Activated CD8-positive, alpha-beta memory T cell treated with anti-CD3 and anti-CD28 coated beads for 4 hours (primary cell): ENCODE measurements at places on chromosomes 3 and 15.

DNA sequence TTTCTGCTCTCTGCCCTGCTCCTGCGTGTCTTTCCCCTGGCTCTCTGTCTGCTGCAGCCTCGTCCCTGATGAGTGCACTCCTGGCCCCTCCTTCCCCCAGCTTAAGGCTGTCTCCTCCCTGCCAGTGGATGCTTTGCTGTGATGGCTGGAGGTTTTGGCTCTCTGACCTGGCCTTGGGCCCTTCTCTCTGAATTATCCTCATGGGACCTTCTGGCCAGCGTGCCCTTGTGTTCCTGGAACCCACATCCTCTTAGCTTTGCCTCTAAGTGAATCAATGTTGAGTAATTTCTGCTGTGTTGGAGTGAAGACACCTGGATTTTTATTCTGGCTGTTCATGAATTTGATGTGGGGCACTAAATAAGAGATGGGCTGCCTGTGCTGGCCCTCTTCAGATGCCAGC, 9.8 kb upstream of the TNFAIP8L3 start:
- no peak for DNase-seq

DNA sequence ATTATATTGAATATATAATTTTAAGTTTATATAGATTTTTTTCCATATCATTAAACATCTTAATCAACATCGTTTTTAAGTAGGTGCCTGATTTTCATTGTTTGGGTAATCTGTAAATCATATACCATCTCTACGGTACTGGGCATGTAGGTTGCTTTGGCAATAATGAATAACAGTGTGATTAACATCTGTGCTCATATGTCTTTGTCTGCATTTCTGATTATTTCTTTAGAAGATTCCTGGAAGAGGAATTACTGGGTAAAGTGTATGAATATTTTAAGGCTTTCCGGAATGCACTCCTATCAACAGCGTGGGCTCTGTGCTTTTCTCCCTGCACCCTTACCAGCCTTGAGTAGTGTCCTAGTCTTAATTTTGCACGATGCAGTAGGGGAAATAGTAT, 119.8 kb upstream of the LIPC start:
- no peak for DNase-seq

DNA sequence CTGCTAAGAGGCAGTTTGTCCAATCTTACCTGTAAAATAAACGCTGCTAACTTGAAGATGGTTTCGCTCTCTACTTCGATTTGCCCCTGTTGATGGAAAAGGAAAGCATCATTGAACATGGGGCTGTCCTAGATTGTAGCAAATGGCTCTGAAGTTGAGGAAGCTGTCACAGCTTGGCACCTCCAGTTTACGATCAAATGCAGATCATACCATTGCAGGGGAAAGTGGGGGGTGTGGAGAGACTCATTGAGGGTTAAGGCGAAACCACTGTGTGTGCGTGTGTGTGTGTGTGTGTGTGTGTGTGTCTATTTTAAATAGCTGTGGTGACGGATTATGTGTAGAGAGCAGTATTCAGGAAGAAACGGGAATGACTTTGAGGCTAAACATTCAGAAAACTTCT, 127.6 kb upstream of the LMOD3 start:
- peak; percentile 1 for DNase-seq

DNA sequence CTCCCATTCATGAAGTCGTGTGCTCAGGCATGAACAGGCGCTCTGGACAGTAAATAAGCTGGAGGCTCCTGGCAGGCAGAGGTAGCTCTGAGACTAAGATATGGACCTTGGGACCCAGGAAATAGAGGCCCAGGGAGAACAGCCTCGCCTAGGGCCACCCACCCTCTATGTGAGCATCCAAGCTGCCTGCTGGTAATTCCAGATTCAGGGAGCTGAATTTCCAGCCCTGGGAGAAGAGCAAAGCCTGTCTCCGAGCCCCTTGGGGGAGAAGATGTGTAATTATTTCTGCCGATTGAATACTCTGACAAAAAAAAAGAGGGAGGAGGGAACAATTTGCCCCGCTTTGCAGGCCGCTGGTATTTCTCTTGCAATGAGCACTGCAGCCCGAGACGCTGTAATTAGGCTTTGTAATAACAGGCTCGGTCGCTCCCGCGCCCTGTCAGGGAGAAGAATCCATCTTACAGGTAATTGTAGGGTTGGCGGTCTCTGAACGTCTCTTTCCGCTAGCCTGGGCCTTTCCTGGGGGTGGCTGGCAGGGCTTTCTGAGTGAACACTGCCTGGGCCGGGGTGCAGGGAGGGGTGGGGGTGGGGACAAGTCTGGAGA, 131.5 kb downstream of the WNT7A start:
- DNase-seq, result no peak

DNA sequence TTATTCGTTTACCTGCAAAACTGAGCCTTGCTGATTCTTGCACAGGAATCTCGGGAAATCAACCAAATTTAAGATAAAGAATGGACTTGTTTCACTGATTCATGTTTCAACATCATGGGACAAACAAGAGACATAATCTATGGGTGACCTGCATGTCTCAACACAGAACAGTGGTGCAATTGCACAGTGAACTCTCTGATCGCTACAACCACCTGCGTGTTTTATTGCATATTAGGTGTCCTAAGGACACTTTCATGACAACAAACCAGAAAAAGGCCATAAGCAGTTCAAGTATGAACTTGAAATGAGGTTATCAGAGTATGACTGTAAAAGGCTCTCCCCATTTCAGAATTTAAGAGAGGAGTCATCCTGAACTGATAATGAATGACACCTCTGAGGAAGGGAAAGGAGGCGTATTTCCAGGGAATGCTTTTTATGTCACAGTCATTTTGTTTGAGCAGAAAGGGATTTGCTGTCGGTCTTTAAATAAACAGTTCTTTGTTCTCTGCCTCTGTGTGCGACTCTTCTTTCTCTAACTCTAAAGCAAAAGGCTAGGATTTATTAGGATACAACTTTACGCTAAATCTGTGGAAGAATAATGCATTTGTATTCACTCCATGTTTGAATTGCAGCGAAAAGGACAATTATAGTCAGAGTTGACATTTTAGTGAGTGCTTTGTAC, 167.2 kb downstream of the RBMS3 start:
- DNase-seq, result no peak

GRCh38 chr3:70607469-70607868, 295.0 kb upstream of the MDFIC2 start:
- no peak for DNase-seq

DNA sequence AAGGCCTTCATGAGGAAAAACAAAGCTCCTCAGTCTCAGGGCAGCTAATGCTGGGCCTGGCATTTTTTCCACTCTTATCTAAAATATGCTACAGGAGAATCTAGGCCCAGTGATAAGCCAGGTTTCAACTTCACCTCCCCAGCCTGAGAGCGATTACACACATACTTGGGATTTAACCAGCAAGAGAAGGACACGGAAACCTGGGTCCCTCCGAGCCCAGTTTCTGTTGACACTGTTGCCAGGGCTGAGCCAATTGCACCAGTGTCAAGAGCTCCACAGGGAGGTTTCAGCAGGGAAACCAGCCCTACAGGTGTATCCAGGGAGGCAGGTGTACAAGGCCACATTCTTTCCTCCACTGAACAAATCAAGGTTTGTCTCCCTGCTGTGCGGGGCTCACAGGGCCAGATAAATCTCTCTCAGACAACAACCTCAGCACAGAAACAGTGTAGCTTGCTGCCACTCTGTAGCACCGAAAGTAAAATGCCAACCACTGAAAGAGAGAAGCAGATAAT, 85.4 kb downstream of the MAGI1 start:
- no peak for DNase-seq
